ENCODE measurements at places on chromosomes 11 and 22.

GRCh38 chr11:22554221-22554620, 71.4 kb downstream of the FANCF start:
- no peak for DNase-seq

DNA sequence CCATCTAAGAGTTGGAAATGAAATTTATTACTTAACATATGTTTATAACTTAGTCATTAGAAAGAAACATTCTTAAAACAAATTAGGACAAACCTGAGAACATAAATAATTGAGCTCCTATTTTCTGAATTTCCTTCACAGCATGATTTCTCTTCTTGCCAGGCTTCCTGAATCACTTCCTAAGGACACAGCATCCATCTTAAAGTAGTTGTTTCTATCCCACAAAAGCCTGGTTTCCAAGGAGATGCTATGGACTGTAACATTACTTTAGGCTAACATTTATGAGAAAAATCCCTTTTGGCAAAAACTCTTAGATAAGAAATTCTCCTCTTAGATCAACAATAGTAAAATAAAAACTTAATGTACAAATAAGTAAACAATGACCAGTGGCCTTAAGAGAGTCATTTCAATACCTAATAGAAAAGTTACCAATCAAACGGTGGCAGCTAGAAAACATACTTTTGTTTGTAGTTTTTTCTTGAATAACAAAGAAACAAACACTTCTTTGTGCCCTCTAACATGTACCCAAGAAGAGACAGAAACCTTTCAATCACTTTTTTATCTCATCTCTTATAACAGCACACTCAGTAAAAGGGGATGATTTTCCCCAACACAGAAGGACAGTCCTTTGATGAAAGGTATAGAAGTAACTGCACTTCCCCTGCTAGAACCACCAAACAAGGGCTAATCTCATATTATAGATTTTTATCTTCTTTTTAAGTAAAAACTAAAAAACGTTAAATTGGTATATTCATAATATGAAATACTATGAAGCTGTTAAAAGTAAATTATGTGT, 74.5 kb downstream of the TTC28 start:
- DNase-seq = no peak

DNA sequence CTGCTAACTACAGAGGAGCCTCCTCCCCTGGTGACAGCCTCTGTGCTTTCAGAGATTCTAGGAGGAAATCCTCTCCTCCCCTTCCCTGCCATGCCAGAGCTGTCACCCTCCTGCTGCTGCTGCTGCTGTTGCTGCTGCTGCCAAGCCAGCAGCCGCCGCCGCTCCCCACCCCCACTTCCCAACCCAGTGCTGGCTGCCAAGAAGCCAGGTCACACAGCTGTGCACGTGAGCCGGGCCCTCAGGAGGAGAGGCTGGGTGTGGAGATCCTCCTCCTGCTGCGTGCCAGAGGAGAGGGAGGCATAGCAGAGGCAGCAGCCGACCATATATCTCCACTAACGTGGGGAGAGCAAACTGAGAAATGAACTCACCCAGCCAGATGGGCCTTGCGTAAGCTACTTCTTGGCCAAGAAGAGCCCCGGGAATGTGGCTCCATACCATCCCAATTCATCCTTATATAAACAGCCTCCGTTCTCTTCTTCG, 12.4 kb downstream of the CRY2 start:
- DNase-seq = no peak

DNA sequence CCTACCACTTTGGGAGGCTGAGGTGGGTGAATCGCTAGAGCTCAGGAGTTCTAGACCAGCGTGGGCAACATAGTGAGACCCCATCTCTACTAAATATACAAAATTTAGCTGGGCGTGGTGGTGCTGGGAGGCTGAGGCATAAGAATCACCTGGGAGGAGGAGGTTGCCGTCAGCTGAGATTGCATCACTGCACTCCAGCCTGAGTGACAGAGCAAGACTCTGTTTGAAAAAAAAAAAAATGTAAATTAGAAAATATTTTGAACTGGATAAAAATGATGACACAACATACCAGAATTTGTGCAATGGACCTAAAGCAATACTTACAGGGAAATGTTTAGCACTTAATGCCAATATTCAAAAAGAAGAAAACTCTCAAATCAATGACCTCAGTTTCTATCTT, 46.4 kb downstream of the ATG16L2 start:
- DNase-seq = no peak

DNA sequence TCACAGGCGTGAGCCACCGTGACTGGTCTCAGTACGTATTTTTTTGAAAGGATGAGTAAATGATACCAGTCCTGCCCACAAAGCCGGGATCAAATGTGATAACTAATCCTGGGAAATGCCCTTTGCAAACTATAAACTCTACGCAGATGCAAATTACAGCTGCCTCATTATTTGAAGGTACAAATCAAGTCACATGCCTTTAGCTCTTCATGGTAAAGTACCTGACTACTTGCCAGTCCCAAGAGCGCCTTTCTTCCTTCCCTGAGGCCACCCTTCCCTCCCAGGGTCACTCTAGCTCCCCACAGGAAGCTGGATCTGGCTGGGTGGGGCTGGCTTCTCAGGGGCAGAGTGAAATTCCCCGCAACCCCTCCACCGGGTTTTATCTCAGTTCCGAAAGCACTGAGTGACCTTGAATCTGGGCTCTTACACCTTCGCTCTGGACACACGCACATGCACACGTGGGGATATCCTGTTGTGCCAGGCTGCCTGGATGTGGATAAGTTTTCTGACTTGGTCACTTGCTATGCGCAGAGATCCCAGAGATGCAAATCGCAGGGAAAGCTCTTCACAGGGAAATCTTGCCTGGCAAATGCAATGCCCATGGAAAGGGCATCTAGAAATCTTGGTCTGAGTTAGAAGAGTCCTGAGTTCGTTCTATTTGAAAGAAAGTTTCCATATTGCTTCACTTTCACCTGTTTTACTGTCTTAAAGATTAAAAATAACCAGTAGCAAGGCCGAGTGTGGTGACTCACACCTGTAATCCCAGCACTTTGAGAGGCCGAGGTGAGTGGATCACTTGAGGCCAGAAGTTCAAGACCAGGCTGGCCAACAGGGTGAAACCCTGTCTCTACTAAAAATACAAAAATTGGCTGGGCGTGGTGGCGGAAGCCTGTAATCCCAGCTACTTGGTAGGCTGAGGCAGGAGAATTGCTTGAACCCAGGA, 8.5 kb downstream of the A4GALT start:
- DNase-seq = no peak

GRCh38 chr11:114034956-114035355, 24.6 kb upstream of the ZBTB16 start:
- no peak for DNase-seq

DNA sequence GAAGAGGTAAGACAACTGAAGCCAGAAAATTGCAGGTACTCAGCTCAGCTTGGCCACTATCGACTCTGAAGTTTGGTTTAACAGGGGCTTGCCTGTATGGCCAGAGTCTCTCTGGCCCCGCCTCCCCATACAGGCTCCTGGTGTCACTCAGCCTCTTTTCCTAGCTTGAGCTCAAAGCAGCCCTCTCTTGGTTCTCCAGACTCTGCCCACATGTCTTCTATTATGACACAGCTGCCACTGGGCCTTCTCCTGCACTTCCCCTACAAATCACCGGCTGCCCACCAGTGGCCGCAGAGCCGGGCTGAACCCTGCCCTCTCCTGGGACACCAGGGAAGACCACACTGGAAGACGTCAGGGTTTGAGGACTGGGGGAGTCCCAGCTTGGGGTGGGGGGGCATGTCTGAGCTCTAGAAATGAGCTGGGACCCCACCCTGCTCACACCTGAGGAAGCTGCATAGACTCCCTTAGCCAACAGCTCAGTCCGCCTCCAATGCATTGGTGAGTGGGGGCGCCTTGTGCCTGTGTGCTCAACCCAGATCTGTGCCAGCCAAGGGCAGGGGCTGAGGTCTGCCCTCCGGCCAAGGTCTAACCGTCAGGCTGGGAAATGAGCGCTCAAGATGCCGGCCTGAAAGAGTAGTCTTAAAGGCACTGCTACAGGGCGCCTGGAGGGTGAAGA, 94.4 kb upstream of the LMO1 start:
- DNase-seq = no peak

DNA sequence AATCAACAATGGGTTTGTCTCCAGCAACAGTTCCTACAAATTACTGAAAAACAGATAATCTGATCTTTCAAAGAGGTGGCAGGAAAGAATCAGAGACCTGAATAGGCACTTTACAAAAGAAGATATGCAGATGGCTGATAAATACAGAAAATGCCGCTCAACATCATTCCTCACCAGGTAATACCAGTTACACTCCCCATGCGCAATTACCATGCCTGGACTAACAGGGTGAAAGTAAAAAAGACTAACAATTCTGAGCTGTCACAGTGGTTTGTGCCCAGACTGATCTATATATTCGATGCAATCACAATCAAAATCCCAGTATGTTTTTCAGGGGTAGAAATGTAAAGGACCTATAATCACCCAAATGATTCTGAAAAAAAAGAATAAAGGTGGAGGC, 10.0 kb downstream of the SNX32 start:
- DNase-seq = no peak

- no peak for DNase-seq
These were observed 75.8 kb downstream of the ARHGAP8 start for GRCh38 chr22:44828193-44828592.

DNA sequence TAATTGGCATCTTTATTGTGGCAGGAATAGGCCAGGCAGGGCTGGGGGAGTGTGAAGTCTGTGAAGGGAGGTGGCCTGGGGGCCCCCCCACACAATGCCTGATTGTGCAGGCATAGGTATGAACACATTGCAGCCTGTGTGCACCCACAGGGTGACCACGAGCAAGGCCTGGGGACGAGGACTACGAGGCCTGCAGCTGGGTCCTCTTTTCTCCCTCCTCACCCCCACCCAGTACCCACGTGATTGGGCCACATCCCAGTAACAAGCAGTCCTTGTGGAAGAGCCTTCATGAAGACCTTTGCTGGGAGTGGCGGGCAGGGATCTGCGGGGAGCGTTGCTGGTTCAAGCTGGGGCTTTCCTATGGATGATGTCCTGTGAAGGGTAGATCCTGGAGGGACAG, 29.3 kb downstream of the ZBTB16 start:
- no peak for DNase-seq

GRCh38 chr11:130865774-130866114, 50.5 kb downstream of the SNX19 start:
- no peak for DNase-seq

- no peak for DNase-seq
These were observed 18.7 kb upstream of the NFAM1 start for GRCh38 chr22:42450862-42451261.

- no peak for DNase-seq
These were observed 90.6 kb downstream of the CDKN1C start for GRCh38 chr11:2794968-2795322.
